Ammon's horn (tissue), 1 donor: ENCODE measurements at places on chromosomes 3 and 15.

- DNase-seq = no peak
Observed at GRCh38 chr3:46690798-46691197, 2.7 kb downstream of the ALS2CL start.

GRCh38 chr15:84840255-84840654, 23.1 kb downstream of the ALPK3 start:
- DNase-seq = no peak

- DNase-seq = peak; percentile 22
Observed at GRCh38 chr15:79243723-79244122, 38.8 kb upstream of the ANKRD34C start.

DNA sequence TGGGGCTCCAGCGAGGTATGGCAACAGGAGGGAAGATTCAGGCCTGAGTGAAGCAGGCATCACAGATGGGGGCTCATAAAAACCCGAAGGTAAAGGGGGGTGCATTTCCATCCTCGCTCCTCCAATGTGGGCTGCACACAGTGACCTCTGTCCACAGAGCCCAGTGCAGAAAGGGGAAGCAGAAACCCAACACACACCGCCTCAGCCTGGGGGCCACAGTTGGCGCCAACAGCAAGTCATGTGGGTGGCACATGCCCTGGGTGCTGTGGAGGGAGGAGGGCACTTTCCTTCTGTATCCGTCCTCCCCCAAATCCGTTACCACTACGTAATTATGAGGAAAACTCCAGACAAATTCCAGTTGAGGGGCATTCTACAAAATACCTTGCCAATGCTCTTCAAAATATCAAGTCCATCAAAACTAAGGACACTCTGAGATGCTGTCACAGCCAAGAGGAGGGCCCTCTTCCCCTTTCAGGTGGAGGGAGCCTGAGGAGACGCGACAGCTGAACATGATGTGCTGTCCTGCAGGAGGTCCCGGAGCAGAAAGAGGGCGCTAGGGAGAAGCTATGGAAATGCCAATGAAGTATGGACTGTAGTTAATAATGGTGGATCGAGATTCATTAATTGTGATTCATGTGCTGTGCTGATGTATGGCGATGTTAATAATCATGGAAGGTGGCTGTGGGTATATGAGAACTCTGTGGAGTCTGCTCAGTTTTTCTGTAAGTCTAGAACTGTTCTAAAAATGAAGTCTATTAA, 16.4 kb downstream of the APBA2 start:
- DNase-seq = peak; percentile 49

- DNase-seq = no peak
Observed at GRCh38 chr3:70096376-70097066, 97.0 kb downstream of the SAMMSON start.
